ENCODE measurements at places on chromosomes 3 and 15.

GRCh38 chr15:70562906-70563305 lies 200.5 kb downstream of the UACA start:
- DNase-seq: no peak

GRCh38 chr3:178436773-178437172 lies 99.5 kb upstream of the KCNMB2 start:
- DNase-seq: peak; percentile 54

GRCh38 chr3:72065872-72066641 lies 281.1 kb upstream of the PROK2 start:
- no peak for DNase-seq

GRCh38 chr3:140682586-140682985 lies 4.7 kb downstream of the TRIM42 start:
- DNase-seq: no peak

DNA sequence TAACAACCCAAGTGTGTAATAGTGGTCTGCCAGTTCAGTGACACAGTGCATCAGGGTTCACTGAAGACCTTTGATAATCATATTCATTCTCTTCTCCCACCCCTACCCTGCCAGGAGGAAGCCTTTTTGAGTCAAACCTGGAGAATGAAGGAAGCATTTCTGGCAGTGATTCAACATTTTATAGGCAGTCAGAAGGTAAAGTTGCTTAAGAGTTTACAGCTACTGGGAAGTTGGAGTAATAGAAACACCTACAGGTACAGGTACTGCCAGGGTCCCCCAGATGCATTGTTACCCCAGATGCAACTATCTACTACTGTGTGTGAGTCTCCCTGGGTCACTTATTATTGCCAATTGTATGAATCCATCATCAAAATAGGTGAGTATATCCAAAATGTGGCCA lies 146.9 kb upstream of the EIF1B start:
- DNase-seq: no peak

GRCh38 chr15:39874890-39875549 lies 45.0 kb downstream of the GPR176 start:
- no peak for DNase-seq

- no peak for DNase-seq
These were observed 202.4 kb upstream of the GADL1 start for GRCh38 chr3:31096661-31097395.

GRCh38 chr3:38980938-38981337 lies 70.8 kb downstream of the SCN11A start:
- no peak for DNase-seq

GRCh38 chr3:187077085-187077484 lies 62.2 kb downstream of the RPL39L start:
- DNase-seq: no peak

DNA sequence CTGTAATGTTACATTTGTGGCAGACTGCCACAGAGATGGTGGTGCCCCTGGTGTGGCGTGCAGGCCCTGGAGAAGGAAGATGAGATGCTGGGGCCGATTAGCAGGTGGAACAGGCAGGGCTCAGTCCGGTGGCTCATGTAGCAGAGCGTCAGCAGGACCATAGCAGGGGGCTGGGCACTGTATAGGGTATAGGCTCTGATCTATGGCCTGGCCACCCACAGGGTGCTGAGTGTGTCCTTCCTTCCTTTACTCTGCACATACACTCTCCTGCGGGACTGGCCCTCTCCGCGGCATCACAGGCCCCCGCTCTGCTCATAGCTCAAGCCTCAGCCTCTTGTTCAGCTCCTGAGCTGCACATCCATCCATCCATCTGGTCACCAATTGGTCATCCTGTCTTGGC lies 143.6 kb downstream of the OPA1 start:
- DNase-seq: no peak

DNA sequence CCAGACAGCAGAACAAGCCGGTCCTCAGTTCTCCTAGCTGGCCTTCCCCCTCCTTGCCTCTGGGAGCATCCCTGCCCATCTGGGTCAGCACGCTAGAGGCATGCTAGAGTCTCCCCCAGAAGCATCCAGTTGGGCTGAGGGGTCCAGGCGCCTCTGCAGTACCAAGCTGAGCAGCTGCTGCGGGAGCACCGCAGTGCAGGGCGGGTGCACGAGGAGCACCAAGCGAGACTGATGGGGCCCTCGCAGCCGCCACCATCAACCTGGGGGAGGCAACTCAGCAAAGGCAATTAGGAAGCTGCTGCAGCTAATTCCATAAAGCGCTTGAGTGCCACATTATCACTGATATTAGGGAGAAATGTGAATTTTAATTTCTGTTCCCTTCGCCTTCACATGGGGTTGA lies 12.4 kb downstream of the CACNA2D3 start:
- no peak for DNase-seq

GRCh38 chr3:31573036-31573779 lies 40.5 kb downstream of the STT3B start:
- DNase-seq: no peak

DNA sequence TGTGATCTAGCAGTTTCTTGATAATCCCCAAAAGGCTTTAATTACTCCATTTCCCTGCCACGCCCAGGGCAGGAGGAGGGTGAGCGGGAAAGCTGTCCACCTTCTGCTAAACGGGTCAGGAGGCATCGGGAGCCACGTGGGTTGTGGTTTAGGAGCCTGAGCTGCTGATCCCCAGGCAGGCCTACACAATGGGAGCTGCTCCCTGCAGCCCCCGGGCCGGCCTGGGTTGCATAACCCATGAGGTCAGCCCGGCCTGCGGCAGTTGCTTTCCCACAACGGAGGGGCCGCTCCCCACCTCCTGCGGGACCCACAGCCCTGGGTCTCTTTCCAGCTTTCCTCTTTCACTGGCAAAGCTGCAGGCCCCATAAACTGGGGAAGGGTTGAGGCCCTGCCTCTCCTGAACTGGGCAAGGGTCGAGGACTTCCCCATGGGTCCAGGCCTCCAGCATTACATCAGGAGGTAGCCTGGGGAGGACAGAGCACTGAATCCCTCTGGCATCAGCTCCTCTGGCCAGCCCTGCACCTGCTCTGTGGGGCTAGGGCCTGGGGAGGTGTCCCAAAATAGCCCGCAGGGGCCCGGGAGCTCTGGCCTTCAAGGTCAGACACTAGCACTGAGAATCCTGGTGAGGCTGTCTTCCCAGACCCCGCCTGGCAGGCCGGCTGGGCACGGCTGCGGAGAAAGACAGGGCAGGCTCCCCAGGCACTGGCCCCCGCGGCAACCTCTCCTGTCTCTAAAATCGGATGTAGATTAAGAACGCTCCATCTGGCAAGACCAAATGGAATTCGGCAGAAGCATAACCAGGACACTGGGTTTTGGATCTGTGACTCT lies 47.3 kb downstream of the ZDHHC19 start:
- DNase-seq: no peak

Measured in GM13977 (cell line).